ENCODE measurements at places on chromosomes 1 and 21.

DNA sequence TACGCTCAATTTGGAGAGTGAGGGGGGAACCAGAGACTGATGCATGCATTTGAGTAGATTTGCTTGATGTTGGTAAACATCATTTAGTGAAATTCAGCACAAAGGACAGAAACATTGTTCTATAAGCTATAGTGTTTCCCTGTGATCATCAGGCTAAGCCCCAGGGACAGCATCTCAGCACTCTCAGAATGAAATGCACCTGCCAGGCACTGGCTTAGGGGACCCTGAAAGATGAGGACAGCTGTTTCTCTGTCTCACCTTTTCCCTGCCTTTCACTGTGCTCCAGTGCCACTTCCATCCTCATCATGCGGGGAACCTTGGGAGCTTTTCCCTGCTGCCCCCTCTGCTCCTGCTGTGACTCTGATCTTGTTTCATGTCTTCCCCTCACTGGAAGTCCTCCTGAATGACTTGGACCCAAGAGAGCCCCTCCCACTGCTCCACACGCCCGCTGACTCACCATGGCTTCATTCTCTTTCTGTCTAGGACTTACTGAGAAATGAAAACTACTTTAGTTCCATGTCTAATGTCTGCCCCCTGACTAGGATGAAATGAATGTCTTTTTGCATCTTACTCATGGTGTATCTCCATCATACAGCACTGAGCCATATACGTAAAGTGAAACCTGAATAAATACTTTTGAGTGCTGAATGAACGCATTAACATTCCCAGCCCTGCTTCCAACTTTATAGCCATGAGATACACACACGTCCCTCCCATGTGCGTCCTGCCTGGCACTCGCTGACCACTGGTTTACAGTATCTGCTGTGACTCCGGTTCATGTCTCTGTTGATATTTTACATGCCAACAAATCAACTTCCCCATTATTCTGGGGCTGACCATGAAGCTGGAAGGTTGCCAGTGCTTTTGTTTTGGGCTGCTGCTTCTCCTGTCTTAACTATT lies 182.0 kb downstream of the PCP4 start:
- DNase-seq: no peak

GRCh38 chr1:205533748-205534443 lies 29.4 kb downstream of the CDK18 start:
- DNase-seq: no peak

GRCh38 chr21:45041351-45041805 lies 33.0 kb upstream of the ADARB1 start:
- no peak for DNase-seq

GRCh38 chr21:31176080-31176551 lies 137.8 kb upstream of the KRTAP19-8 start:
- no peak for DNase-seq

- DNase-seq: no peak
These were observed 39.9 kb downstream of the CRYAA start for GRCh38 chr21:43208561-43209332.

DNA sequence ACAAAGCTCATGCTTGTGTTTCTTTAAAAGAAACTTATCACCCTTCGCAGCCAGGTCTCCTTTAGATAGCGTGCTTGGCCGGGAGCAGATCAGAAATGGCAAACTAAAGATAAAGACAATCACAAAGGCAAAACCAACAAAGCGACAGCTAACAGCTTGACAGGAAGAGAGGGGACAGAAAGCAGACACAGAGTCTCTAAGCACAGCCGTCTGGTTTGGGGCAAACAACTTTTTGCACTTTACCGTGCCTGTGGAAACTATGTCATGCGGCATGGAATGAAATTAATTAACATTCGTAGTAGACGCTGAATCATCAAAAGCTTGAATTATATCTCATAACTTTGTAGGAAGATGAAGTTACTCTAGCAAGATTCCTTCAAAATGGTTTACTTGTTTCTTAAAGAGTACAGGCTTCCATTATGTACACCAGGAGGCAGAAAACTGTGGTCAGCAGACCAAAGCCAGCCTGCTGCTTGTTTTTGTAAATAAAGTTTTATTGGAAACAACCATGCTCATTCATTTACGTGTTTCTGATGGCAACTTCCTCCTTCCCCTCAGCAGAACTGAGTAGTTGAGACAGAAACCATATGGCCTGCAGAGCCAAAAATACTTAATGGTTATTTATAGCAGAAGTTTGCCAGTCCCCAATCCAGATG lies 183.2 kb downstream of the KIF26B start:
- no peak for DNase-seq

DNA sequence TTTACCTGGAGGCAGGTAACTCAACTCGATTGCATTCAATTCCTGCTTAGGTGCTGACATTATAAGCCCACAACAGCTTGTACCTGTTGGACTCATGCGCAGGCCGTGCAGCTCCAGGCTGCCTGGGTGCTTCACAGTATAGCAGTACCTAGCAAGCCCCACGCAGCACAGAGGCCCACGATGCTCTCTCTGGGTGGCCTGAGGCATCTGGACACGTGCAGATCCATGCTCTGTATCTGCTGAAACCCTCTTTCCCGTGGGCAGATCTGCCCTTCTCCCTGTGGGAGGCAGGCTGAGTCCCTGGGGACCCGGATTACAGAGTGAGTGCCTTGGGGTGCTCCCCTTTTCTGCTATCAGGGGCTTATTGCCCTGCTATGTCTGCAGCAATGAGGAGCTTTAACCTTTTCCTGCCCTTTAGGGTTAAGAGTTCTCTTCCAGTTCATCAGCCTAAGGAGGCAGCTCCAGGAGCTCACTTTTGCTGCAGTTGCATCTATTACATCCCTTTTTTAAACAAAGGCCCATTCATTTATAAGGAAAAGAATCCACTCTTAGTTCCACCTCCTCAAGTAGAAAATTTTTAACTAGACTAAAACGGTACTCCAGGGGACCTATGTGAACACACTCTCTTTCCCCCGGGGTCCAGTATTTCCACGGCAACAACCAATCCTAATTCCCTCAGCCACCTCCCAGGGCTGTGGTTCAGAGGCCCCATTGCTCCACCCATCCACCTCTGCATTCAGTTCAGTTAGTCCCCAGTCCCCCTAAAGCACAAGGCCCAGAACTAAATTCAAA lies 19.3 kb downstream of the ITPKB start:
- no peak for DNase-seq

- no peak for DNase-seq
These were observed 6.7 kb downstream of the EFNA4 start for GRCh38 chr1:155070158-155070621.

DNA sequence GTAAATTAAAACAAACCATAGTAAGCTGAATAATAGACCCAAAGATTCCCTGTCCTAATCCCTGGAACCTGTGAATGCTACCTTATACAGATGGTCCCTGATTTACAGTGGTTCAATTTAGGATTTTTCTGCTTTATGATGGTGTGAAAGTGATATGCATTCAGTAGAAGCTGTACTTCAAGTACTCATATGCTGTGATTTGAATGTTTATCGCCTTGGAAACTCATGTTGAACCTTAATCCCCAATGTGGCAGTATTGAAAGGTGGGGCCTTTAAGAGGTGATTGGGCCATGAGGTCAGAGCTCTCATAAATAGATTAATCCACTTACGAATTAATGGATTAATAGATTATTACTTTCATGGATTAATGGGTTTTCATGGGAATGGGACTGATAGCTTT lies 10.6 kb upstream of the RRP15 start:
- no peak for DNase-seq

GRCh38 chr1:27928216-27928954 lies 6.4 kb upstream of the SMPDL3B start:
- no peak for DNase-seq

GRCh38 chr1:113388017-113388620 lies 2.2 kb upstream of the MAGI3 start:
- no peak for DNase-seq

- DNase-seq: no peak
These were observed 34.4 kb upstream of the OLIG2 start for GRCh38 chr21:32991361-32991760.

DNA sequence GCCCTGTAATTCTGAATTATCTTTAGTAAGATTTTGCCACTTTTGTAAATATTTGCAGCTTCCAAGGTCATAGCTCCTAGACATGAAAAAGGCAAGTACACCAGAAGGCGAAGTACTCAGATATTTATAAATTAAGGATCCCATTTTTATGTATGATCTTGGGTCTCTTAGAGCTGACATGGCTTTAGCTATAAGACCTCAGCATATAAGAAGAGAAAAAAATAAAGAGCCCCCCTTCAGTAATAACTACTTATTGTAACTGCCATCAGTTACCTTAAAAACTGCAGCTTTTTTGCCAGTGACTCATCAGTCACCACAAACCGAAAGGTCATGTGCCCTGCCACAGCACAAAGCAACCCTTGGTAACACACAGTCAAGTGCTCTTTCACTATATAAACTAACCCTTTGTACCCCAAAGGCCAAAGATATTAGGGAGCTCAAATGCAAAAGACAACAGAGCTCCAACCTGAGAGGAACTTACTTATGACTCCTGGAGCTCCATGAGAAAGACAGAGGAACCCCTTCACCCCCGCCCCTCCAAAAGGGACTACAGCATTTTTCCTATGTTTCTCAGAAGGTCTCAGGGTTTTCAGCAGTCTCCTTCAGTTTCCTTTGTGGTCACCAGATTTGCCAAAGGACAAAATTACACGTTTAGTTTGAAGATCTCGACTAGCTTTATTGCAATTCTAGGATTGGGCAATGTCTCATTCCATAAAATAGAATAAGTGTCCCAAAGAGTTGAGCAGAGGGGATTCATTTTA lies 219.8 kb upstream of the DUSP10 start:
- DNase-seq: peak; percentile 31

DNA sequence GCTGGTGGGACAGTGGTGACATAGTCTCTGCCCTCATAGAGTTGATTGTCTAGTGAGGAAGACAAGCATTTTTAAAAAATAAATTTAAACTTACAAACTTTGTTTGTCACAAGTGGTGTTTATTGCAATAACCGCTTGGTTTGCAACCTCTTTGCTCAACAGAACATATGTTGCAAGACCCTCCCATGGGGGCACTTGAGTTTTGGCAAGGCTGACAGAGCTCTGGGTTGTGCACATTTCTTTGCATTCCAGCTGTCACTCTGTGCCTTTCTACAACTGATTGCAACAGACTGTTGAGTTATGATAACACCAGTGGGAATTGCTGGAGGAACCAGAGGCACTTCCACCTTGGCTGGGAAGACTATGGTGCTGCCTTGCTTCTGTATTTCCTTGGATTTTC lies 58.4 kb downstream of the LAMC2 start:
- no peak for DNase-seq

DNA sequence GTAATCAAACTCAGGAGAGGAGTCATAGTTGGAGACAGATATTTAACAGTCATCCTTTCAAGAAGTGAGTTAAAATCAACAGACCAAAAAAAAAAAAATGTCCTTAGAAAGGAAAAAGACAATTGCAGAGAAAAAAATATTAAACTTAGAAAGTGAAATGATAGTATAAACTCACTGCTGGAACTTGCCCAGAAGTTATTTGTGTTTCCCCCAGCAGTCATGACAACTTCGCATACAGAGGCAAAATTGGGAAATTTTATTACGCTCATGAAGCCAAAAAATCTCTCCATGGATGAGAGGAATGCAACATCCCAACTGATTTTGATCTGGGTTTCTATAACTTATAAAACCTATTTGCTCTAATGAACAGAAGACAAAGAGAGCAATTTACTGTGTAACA lies 198.2 kb downstream of the LRRC7 start:
- no peak for DNase-seq

GRCh38 chr1:58765441-58765840 lies 18.4 kb downstream of the JUN start:
- DNase-seq: no peak

DNA sequence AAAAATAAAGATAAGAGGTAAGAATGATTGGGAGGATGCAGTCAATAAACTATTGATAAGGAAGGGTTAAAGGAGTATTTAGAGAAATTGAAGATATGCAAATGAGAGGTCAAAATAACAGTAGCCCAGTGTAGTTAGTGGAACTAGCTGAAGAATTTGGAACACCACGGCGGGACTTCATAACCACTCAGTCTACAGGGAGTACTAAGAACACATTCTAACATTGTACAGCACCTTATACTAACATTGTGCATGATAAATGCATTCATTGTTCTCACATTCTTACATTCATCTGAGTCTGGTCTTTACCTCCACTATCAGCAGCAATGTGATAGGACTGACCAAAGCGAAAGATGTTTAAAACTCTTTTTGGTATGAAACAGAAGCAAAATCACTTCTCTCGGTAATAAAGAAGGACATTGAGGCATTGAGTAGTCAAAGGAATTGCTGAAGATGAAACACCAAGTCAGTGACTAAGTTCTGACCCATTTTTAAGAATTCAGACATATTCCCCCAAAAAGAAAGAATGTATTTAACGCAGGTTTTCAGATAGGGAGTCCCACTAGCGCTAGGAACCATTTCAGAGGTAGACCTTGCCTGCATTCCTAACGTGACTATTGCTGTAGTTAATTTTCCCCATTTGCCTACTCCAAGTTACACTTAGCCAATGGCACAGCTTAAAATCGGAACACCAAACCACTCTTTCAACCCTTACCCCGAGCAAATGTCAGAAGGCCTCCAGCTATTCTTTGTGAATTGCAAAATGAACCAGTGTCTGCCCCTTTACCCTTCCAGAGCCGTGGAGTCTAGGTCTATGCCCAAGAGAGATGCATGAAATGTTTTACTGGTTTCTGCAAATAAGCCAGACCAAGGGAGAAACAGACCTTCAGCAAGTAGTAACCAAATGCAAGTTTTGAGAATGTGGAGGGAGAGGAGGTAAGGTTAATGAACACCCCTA lies 108.8 kb upstream of the IRF2BP2 start:
- DNase-seq: no peak

DNA sequence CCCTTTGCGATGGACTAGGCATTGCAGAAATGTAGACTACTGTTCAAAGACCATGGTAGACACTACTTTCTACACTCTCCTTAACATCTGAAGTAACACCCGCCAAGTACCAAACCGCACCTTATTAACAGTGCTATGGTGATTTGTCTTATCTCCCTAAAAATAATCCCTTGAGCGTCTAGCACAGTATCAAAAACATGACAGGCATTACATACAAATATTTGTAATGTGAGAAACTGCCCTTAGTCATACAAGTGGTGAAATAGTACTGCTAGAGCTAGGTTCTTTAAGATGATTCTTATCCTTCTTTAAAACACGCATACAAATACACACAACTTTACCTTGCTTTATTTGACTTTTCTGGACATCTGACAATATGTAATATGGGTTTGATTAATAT lies 27.2 kb downstream of the PUM1 start:
- DNase-seq: no peak

GRCh38 chr1:87953732-87954344 lies 625.2 kb downstream of the LMO4 start:
- no peak for DNase-seq

- DNase-seq: no peak
These were observed 3.8 kb upstream of the GRHL3 start for GRCh38 chr1:24315391-24315790.

- no peak for DNase-seq
These were observed 42.9 kb upstream of the RRP15 start for GRCh38 chr1:218242171-218242570.

GRCh38 chr1:68365709-68366382 lies 83.9 kb downstream of the RPE65 start:
- no peak for DNase-seq

- no peak for DNase-seq
These were observed 226.5 kb downstream of the SDCCAG8 start for GRCh38 chr1:243482141-243483022.

GRCh38 chr21:26061437-26061836 lies 109.1 kb downstream of the APP start:
- no peak for DNase-seq

All from activated CD8-positive, alpha-beta memory T cell treated with anti-CD3 and anti-CD28 coated beads for 4 hours (primary cell).